KBM-7 (cell line): ENCODE measurements at places on chromosomes 11 and 22.

- DNase-seq = no peak
Measured at GRCh38 chr11:128289048-128289447, 298.3 kb downstream of the ETS1 start.

- no peak for DNase-seq
Measured at GRCh38 chr22:28229566-28230485, 310.8 kb upstream of the PITPNB start.

DNA sequence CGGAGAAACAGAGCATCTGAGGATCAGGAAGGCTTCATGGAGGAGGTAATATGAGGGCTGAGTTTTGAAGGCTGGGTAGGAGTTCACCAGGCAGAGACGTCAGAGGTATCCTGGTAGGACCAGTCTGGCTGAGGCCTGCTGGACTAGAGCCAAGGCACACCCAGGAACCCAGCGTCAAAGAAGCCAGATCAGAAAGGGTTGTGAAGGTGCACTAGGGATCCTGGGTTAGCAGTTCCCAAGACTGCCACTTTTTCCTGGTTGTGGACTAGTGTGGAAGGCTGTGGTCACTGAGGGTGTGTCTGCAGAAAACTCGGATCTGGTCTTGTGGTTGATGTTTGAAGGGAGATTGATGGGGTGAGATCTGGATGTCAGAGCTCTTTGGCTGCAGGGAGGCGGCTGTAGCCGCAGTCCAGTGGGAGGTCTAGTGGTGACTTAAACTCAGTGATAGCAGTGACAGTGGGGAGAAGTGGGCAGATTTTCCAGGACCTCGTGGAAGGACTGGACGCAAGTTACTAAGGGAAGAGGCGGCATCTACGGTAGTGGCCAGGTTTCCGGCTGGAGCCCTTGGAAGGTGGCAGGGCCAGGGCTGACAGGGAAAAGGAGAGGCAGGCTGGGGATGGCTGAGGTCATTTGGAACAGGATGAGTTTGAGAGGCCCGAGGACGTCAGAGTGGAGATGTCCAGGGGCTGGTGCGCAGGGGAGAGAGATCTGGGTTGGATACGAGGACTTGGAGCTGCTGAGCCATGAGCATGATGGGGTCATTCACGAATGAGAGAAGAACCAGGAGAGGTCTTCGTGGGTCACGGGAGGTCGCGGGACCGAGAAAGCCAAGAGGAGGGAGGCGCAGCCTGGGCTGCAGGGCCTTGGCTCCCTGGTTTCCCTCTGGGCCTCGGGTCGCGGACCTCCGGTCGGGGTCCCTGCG, 10.9 kb downstream of the RELA start:
- DNase-seq = no peak

GRCh38 chr22:29702931-29703501, 16.8 kb upstream of the CABP7 start:
- no peak for DNase-seq

DNA sequence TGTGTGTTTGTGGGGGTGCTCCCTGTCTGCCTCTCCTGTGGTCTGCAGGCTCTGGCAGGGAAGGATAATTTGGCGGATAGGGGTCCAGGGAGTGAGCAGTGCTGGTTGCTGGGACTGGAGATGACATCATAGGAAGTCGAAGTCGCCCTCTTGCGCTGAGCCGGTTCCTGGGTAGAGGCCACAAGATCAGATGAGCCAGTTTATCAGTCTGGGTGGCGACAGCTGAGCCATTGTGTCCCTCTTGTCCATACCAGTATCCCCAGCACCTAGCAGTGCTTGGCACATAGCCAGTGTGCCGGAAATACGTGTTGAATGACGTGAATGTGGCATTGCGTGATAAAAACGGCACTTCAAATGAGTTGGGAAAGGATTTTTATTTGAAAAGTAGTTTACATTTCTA, 9.8 kb downstream of the APOL5 start:
- DNase-seq = no peak

DNA sequence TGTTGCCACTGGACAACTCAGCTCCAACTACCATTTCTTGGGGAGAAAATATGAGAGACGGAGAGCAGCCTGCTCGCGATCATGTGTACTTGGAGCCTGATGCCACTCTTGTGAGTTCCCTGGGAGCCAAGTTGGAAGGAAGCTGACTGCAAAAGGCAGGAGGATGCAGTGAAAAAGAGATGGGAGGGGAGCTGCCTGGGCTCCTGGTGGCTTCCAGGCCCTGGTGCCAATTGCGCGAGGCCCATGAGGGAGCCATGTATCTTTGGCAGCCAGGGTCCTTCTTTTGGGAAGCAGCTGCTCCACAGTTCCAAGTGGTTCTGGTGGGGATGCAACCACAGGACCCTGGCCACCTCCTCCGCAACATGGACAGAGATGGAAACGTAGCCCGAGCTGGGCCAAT, 11.1 kb downstream of the C11orf91 start:
- DNase-seq = no peak

- peak; percentile 37 for DNase-seq
Measured at GRCh38 chr11:14331476-14332136, 27.4 kb downstream of the RRAS2 start.
